ENCODE measurements at places on chromosomes 1 and 21. TPM values are rescaled to one million over a fixed set of nuclear protein-coding genes. Genes with fewer than 3 reads are reported as not detected.

NHLH2 gene
- total RNA-seq, result not detected

ADGRL4 gene
- total RNA-seq, result not detected

ACTN2 gene
- total RNA-seq, result 0.49 TPM

LIN9 gene
- total RNA-seq, result 11.4 TPM

TDRKH gene
- total RNA-seq, result 33.6 TPM
